ENCODE measurements at places on chromosomes 12 and 14.

DNA sequence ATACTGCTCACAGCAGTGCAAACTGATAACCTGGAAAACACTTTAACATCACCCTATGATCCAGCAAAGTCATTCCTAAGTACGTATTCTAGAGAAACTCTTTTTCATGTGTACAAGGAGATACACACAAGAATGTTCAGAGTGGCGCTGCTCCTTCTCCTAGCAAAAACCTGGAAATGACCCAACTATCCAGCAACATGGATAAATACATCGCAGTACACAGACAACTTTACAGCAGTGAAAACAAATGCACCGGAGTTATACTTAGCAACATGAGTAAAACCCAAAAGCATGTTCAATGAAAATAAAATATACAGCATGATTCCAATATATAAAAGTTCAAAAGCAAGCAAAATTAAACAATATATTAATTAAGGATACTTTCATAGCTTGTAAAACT lies 18.7 kb downstream of the SART3 start:
- DNase-seq = no peak

DNA sequence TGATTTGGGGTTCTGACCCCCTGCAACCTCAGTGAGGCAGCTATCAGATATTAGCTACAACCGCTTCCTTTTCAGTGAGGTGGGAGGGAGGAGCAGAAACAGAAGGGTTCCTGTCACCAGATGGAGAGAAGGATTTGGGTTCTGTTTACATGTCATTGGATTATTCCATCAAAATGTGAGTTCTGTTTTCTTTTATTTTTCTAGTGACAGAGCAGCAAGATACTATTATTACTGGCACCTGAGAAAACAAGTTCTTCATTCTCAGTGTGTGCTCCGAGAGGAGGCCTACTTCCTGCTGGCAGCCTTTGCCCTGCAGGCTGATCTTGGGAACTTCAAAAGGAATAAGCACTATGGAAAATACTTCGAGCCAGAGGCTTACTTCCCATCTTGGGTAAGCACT lies 52.8 kb downstream of the FRMD6 start:
- no peak for DNase-seq

DNA sequence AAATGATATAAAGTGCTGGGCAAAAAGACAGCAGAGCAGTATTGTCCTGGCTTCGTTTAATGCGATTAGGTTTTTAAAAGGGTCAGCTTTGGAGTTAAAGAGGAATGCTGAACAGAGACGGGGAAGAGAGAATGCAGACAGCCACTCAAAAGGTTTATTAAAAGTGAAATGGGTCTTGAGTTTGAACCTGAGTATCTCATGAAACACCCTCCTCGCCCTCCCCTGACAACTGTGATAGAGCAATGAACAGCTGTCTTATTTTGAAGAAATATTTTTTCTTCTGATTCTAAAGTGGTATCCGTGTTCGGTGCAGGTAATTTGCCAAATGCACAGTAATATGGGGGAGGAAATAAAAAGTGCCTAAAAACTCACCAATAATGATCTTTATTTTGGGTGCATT lies 73.6 kb downstream of the RBM19 start:
- DNase-seq = no peak

DNA sequence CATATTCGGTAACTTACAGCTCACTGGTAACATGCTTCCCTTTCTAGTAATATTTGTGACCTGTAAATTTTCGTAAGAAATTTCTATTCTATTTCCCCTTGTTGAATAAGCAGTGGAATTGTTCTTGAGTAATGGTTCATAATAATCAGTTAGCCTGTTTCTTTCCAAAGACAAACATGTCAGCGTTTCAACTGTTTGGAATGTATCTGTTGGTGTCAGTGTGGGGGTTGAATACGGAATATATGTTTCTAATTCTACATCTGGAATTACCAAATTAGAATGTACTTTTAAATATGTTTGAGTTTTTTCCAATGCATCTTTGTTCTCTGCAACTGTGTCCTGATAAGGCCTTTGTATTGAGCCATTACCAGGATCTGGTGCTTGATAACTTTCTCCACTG lies 2.0 kb downstream of the BBS10 start:
- DNase-seq = no peak

GRCh38 chr12:44835641-44836379 lies 40.3 kb downstream of the NELL2 start:
- no peak for DNase-seq

GRCh38 chr12:104455578-104456416 lies 951 bp upstream of the CHST11 start:
- DNase-seq = no peak

GRCh38 chr12:43147878-43148277 lies 404.1 kb downstream of the ADAMTS20 start:
- no peak for DNase-seq

DNA sequence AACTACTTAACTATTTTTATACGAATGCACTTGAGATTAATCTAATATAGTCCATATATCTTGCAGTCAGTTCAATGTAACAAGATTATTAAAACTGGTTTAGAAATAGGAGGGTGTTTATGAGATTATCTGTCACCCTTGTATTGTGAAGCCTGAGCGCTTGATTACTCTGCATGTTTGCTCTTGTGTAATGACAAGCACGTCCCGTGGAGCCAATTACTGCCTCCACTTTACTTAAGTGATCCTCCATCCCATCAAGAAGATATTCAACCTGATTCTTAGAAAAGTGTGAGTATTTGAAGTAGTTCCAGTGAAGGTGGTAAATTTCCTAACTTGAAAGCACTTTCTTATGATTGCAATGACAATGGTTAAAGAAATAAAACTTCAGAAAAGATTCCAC lies 415.2 kb upstream of the GARIN6 start:
- no peak for DNase-seq

DNA sequence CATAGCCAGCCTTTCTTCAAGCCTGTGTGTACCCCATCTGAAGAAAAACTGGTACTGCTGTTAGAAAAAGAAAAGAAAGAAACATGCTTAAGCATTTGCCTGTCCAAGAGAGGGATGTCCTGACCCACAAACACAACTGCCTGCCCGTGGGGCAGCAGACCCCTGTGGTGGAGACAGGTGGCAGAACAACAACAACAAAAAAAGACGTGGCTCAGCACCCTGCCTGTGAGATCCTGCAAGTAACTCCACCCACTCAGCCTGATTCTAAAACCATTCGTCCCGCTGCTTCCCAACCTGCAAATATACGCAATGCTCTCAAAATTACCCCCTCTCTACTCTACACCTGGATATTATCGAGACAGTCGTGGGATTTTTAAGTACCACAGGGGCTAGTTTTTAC lies 64.9 kb upstream of the ZDHHC17 start:
- DNase-seq = no peak

GRCh38 chr12:28963554-28963953 lies 185.5 kb upstream of the FAR2 start:
- no peak for DNase-seq

DNA sequence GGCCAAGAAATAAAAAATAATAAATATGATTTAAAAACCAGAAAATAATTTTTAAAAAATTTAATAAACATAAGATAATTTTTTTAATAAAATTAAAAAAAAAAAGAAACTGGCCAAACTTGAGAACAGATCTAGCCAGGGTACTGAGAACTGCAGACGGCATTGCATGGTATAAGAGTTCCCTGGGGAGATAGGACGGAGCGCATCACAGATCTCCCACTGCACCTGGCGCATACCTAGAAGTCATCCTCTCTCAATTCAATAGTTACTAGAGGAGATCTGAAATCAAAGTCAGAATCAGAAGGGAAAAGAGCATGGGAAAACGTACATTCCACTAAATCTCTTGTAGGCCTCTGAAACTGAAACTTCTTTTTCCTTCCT lies 58.9 kb upstream of the BCL2L14 start:
- DNase-seq = no peak

DNA sequence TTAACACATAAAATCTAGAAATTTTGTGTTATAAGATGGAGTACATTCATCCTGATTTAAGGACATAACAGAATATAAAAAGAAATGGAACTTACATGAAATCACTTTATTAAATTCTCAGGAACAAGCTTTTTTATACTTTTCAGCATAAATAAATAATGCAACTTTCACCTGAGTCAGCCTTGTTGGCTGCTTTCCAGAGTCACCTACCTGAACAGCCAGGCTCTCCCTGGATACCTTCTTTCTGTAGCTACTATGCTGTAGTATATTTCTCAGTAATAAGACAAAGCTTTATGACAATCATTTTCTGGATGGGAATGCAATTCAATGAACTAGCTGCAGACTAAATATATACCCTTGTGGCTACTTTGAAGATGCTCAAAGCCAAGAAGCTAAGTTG lies 111.9 kb downstream of the NTS start:
- DNase-seq = no peak

- peak; percentile 100 for DNase-seq
Measured at GRCh38 chr12:55973599-55974307, at the start of gene RAB5B. Gene RAB5B (plus strand): TSS chr12:55974078. CDS start chr12:55986961, 12,883 bp downstream.

- DNase-seq = no peak
Measured at GRCh38 chr14:55245657-55246268, 25.5 kb upstream of the FBXO34 start.

GRCh38 chr14:100132161-100132902 lies 27.1 kb downstream of the DEGS2 start:
- DNase-seq = no peak

DNA sequence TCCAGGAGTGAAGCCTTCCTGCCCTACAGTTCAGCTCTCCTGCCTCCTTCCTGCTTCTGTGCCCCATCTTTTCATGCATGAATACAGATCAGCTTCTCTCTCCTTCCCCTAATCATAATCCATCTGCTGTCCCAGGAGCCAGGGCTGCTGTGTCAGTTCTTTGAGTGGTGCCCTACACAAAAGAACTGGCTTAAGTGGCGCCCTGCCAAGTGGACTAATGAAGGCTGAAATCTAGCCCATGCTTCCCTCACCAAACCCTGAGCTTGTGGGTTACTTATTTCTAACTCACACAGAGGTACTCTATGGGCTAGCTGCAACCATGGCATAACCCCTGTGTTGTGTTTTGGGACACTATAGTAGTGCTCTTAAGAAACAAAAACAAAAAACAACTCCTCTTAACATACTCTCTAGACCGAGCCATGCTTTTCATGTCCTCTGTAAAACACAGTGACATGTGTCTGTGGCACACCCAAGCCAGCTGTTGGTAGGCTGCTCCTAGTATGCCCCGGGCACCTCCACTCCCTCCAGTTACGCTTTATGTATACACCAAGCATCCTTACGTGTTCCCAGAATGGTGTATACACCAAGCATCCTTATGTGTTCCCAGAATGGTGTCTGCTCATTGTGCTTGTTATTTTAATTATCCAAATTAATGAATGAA lies 19.3 kb upstream of the ETV6 start:
- DNase-seq = no peak

DNA sequence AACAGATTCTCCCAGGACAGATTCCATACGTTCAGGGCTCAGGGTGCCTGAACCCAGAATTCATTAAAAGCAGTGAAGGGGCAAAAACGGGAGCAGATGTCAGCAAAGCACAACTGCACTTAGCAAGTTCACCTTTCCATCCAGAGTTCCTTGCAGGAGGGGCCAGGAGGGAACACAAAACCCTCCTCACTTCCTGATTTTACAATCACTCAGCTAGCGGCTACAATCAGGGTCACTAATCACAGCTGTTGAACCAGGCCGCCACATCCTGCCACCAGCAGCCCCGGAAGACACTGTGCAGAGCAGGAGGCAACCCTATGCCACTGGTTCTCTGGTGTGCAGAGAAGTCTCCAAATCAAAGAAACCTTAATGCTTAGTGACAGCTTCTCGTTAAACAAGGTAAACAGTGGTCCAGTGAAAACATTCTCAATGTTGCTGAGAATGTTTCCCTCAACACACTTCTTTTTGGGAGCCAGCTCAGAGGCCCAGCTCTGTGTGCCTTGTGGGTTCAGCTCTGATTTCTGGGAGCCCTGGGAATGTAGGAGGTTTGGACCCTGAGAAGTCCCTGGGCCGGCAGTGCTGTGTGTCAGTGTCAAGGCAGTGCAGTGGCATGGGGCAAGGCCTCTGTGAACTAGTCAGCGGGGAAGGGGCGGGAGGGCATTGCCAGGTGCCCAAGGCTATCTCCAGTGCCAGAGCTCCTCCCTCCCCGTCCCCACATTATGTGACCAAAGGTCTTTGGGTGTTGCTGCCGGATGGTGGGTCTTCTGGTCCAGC lies 54.5 kb downstream of the VCPKMT start:
- peak; percentile 71 for DNase-seq

- DNase-seq = no peak
Measured at GRCh38 chr12:6539314-6539682, 5.0 kb downstream of the GAPDH start.

DNA sequence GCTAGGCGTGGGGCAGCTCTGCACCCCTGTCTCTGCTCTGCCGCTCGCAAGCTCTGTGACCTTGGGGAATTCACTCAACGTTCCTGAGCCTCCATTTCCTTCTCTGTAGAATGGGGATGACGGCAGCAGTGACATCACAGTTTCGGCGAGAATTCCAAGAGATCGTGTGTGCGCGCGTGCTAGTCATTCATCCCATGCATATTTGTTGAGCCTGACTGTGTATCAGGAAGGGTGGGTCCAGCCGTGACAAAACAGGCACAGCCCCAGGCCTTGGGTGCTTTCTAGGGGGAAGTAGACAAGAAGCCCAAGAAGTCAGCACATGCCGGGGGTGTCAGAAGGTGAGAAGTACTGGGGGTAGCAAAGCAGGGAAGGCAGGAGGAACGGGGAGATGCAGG lies 145.6 kb upstream of the NCOR2 start:
- no peak for DNase-seq

DNA sequence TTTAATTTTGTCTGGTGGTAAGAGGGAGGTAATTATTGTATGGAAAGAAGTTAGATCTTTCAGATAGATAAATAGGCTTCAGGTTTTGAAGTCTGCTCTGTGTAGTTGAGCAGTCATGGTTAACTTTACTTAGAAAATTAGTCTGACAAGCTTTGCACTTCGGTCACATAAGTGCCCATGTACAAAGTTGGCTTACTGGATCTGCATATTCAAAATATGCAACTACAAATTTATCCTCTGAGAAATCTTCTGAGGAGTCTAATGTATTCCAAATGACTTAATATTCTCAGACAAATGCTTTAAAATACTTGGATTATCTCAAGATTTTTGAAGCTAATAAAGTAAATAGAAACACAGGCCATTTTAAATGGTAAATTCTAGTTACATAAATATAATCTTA lies 61.2 kb downstream of the ETNK1 start:
- DNase-seq = no peak

DNA sequence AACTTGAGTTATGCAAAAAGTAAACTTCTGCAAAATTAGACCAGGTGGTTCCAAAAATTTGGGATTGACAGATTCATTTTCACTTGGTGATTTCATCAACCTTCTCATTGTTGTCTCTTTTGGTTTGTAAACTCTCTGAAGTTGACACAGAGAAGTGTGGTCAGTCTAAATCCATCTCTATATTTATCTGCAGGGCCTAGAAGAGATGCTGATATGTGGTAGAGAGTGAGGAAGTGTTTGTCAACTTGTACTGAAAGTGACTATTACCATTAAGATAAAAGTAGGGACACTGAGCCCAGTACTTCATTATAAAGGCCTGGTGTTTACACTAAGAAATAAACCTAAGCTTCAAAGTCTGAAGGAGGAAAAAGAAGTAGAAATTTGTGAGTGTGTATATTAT lies 73.7 kb downstream of the RMST start:
- no peak for DNase-seq

DNA sequence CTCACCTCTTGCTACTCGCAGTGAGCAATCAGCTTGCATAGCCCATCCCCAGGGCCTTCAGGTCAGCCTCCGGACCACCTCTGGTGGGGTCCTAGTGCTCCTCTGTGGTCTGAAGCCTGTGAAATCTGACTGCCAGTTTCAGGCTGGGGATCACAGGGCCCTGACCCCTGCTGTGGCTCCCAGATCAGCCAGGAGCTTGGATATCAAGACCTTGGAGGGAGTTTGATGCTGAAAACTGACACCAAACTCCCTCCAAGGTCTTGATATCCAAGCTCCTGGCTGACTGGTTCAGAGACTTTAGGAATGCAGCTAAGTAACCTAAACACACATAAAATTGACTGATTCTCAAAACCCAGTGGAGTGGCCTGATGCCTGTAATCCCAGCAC lies 19.8 kb upstream of the DHRS4 start:
- DNase-seq = no peak
